ENCODE measurements at places on chromosomes 2 and 18. TPM values are rescaled to one million over a fixed set of nuclear protein-coding genes. Genes with fewer than 3 reads are reported as not detected.

The ONECUT2 gene
- under 0.01 TPM for total RNA-seq

The OSR1 gene
- 12.4 TPM for total RNA-seq

GRCh38 chr2:236691799-236692167, 122.2 kb downstream of the ACKR3 start:
- DNase-seq: no peak

DNA sequence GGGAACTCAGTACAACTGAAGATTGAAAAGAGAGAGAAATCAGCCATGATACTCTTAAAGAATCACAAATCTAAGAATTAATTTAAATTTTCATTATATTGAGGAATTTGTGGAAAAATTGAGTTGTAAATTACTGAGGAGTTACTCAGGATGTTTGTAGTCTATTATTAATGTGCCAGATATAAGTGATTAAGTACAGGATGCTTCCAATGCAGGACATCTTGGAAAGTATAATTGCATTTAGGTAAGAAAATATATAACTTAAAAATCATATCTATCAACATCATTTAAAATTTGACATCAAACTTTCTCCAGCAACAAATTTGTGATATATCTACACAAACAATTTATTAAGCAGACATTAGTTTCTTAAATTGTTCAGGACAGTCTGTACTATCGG, 1.3 kb downstream of the CALCRL start:
- DNase-seq: no peak

DNA sequence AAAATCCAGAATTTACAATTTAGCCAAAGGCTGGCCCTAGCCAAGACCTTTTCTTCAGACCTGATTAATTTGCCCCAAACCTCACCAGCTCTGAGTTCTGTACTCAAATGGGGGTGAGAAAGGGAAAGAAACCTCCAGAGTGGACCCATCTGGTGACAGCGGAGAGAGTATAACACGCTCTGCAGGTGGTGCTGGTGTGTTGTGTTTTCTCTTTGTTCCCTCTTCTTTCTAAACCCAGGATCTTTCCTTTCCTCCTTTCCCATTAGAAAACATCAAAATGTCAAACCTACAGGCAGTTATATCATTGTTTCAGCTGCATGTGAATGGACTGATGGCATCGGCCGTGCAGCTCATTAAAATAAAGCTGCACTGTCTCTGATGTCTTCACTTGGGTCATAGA, 253.2 kb upstream of the SP5 start:
- no peak for DNase-seq

All from IMR-90 (cell line).